Kidney tubule cell (primary cell): ENCODE measurements at places on chromosomes 11 and 22.

- no peak for DNase-seq
Measured at GRCh38 chr22:49600468-49600867, 227.2 kb downstream of the BRD1 start.

GRCh38 chr11:111044751-111045406 lies 200.6 kb upstream of the POU2AF2 start:
- no peak for DNase-seq

DNA sequence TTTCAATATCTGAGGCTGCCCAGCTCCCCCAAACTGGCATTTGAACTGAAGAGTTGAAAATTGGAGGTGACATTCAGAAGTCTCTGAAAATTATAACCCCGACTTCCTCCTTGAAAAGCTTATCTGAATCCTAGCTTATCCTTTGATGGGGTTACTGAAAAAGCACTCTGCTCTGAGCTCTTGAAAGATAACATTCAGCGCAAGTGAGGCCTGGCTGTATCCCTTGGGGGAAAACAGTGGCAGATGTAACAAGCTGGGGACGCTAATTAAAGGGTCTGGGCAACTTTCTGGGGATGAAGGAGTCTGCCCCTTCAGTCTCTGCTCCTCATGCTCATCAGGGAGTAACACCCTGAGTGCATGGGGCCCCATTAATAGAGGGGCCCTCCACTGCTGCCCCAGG lies 402.0 kb upstream of the CADM1 start:
- no peak for DNase-seq

DNA sequence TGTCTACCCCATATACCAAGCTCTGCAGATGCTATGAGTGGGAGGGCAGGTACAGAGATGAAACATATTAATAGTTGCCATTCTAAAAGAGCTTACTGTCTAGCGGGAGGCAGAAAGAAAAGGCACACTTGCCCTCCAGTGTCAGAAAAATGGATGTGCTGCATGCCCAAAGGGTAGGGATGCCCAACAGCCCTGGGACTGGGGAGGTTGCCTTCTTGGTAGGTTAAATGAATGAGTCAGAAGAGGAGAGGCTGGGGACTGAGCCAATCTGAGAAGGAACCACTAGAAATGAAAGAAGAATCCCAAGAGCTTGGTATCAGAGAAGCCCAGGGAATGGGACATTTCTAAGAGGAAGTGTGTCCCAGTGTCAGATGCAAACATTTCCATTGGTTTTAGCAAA lies 1.2 kb downstream of the BIRC3 start:
- DNase-seq = peak; percentile 73

- DNase-seq = peak; percentile 91
Measured at GRCh38 chr11:9039198-9039597, 35.4 kb upstream of the NRIP3 start.

GRCh38 chr22:23841736-23842445 lies 3.1 kb upstream of the DERL3 start:
- no peak for DNase-seq

GRCh38 chr11:93526641-93527583 lies 16.3 kb downstream of the SMCO4 start:
- peak; percentile 76 for DNase-seq

- no peak for DNase-seq
Measured at GRCh38 chr11:12189543-12190235, 79.3 kb downstream of the MICAL2 start.

GRCh38 chr22:33723915-33724314 lies 196.4 kb downstream of the LARGE1 start:
- no peak for DNase-seq

DNA sequence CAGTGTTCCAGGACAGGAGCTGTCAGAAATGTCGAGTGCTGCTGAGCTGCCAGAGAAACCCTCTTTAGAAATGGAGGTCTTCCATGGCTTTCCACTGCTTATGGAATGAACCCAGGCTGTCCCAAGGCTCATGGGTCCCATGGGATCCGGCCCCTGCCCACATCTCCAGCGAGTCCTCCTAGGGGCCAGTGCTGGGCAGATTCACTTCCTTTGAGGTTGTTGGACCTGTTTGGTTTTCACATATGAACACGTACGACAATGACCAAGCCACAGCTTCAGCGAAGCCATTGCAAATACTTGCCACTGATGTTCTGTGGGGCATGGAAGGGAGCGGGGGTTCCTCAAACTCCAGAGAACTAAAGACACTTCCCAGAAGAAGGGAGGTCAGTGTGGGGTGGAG lies 483.3 kb downstream of the TBC1D22A start:
- DNase-seq = no peak

- DNase-seq = no peak
Measured at GRCh38 chr11:27618281-27618915, 81.9 kb downstream of the BDNF start.

DNA sequence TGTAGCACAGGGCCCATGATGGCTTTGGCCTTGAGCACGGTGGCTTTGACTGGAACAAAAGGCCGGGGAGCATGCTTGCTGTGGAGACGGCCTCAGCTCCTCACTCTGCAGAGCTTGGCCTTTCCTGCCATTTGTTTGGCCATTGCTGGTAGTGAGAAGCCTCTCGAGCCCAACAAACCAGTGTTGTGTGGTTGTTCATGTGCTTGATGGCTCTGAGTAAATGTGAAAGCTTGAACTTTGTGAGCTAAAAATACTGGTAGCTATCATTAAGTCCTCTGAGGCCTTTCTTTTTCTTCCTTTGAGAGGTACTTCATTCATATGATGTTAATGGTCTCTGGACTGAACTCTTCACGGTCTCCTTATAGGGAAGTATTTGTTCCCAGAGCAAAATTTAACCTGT lies 39.6 kb downstream of the NAT10 start:
- no peak for DNase-seq

DNA sequence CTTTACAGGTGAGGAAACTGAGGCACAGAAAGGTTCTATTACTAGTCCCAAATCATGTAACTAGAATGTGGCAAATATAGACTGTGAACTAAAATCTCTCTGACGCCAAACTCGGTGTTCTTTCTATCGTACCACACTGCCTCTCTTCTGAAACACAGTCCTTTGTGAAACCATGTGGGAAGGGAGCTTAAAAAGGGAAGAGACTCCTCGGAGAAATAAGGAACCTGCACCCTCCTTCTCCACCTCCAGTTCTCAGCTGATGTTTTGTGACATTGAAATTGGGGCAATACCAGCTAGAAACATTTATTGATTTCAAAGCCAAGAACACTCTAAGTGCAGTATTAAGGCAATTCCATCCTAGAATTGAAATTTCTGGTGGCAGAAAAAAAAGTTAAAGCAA lies 76.4 kb upstream of the DRD2 start:
- DNase-seq = no peak

- no peak for DNase-seq
Measured at GRCh38 chr11:8403310-8403709, 139.6 kb upstream of the LMO1 start.

- no peak for DNase-seq
Measured at GRCh38 chr11:8679006-8679405, 3.5 kb downstream of the TRIM66 start.

DNA sequence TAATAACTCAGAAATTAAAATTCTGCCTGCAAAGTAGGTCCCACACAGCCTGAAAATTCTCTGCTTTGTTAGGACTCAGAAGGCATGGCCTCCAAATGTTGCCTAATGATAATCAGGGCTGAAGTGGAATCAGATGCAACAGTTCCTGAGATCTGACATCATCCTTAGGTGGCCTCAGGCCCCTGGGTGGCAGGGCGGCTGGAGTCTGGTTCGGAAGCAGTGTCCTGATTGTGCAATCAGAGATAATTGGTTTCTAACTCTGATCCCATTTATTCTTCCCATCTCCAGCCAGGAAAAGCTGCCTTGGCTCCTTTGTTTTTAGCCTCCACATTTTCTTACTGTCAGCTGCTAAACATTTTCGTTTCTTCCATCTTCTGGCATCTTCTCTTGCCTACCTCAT lies 399.3 kb downstream of the OPCML start:
- no peak for DNase-seq

DNA sequence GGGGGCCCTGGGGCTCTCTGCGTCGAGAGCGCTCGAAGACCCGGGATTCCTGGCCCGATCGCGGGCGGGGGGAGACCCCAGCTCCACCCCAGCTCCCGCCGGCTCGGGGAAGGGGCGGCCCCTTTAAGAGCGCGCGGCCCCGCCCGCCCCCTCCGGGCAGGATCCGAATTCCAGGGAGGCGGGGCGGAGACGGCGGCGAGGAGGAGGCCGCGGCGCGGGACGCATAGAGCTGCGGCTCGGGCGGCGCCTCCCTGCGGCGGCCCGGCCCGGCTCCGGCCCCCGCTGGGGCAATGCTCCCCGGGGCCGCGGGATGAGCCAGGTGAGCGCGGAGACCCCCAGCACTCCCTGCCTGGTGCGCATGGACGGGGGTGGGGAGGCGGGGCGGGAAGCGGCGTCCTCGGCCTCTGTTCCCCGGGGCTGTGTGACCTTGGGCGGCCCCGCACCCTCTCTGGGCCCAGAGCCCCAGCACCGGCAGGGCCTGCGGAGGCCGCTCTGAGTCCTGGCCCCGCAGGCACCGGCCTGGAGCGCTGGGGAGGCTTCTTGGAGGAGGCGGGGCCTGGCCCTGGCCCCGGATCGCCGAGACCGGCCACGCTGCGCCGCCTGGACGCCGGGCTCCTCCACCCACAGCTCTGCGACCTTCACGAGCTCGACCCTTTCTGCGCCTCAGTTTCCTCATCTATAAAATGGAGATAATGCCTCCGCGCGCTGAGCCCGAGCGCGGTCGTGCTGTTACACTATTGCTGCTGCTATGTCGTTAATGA lies 565 bp downstream of the GAS2L1 start:
- peak; percentile 79 for DNase-seq

DNA sequence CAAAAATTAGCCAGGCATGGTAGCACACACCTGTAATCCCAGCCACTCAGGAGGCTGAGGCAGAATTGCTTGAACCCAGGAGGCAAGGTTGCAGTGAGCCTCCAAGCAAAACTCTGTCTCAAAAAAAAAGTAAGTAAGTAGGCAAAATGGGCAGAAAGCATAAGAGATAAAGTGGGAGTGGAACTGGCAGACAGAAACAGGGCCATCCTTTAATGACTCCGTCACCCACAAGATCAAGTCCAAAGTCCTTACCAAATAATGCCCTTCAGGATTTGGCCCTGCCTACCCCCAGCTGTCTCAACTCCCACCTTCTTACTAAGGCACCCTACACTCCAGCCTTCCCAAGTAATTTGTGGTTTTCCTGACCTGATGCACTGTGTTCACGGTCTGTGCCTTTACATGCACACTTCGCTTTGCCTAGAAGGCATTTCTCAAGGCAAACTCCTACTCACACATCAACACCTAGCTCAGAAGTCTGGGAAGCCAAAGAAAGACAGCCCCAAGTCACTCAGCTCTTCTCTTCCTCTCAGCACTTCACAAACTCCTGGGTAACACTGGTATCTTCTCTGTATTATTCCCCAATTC lies 6.1 kb downstream of the MAPK1 start:
- peak; percentile 60 for DNase-seq

- peak; percentile 91 for DNase-seq
Measured at GRCh38 chr11:115613986-115614632, 109.9 kb upstream of the CADM1 start.

GRCh38 chr11:108733479-108734116 lies 68.7 kb downstream of the DDX10 start:
- DNase-seq = peak; percentile 35

DNA sequence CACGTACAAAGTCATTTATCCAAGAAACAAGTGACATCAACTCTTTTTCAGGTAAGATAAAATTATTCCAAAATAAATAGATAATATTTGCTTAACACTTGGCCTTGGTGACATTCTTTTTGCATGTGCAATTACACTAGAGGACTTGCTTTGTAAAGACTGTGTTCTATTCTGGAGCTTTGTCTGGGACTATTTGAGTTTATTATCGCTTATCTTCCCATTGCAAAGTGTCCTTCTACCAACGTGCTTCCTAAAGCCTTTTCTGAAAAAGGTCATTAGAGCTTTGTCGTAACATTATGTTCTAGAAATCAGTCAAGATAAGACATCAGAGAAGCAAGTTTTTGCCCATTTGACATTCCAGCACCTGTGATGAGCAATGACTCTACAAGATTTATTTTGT lies 78.3 kb upstream of the MYO18B start:
- no peak for DNase-seq

GRCh38 chr11:124878759-124879492 lies 13.7 kb downstream of the ROBO3 start:
- no peak for DNase-seq

- no peak for DNase-seq
Measured at GRCh38 chr22:27228771-27229170, 571.4 kb downstream of the MIAT start.

DNA sequence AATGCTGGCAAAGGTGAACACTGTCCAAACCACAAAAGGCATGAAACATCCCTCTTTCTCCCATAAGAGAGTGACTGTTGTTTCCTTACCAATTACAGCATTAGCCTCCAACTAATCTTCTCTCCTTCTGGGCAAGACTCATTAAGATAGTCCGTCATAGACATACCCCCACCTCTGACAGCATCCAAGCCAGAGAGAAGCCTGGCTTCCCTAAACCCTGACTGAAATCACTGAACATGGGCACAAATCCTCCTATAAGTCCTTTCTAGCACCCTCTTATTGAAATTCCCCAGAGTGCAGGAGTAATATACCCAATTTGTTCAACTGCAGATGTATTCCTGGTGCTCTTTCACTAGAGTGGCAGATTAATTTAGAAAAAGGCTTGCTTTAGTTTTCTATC lies 1.7 kb upstream of the RNASEH2C start:
- DNase-seq = no peak

GRCh38 chr11:63851364-63851763 lies 12.5 kb downstream of the MARK2 start:
- DNase-seq = no peak
